Lower leg skin (tissue), 4 donors: ENCODE measurements at places on chromosomes 7 and 10. TPM values are rescaled to one million over a fixed set of nuclear protein-coding genes. Genes with fewer than 3 reads are reported as not detected.

The NRP1 gene
- total RNA-seq, result 15.1 TPM

The WNT8B gene
- total RNA-seq, result not detected

The CDH23 gene
- 1.7 TPM for total RNA-seq

The GIMAP6 gene
- 6.2 TPM for total RNA-seq

The PTEN gene
- 69.8 TPM for total RNA-seq

The SPDYE9 gene
- not detected for total RNA-seq

The FANK1 gene
- 3.0 TPM for total RNA-seq
